ENCODE measurements at places on chromosomes 3 and 15. TPM values are rescaled to one million over a fixed set of nuclear protein-coding genes. Genes with fewer than 3 reads are reported as not detected.

Gene ANKDD1A
- total RNA-seq: 4.8 TPM

DNA sequence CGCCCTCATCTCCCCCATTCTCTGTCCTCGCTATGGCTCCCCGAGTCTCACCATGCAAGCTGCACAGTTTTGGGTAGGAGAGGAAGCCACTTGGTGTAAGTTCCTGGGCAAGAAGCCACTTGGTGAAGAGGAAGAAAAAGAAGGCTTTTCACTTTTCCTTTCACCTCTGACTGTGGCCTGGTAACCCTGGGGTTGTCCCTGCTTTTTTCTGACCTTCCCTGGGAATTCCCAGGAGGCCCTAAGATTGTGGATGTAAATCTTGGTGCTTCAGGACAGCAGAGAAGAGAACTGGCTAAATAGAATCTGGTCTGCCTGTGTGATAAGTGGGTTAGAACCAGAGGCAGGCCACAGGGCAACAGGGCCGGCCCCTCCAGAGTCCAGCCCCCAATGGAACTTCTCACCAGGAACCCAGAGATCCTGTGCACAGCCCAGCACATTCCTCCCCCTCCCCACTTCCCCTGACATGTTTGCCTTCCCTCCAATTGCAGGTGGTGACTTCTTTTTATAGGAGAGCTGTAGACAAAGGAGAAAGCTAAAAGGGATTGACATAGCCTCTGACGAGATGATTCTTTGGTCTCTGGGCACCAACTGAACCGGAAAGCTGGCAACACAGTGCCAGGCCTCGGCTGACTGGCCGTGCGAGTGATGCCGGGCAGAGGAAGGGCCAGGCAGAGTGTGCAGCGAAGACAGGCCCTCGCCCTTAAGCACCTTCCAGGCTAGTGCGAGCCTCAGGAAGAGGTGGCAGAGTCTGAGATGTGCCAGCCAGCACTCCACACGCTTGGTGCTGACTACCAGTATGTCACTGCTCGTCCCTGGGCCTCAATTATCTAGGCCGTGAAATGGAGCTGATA, 19.4 kb upstream of the SKOR1 start:
- no peak overlapping the region for H3K27ac ChIP-seq
- no peak for DNase-seq
- no peak overlapping the region for H3K4me3 ChIP-seq
- no peaks in the 10 kb centered on the region for H3K4me1 ChIP-seq
- H3K36me3 ChIP-seq: no peaks in the 10 kb centered on the region

Gene TF
- total RNA-seq: 0.61 TPM

DNA sequence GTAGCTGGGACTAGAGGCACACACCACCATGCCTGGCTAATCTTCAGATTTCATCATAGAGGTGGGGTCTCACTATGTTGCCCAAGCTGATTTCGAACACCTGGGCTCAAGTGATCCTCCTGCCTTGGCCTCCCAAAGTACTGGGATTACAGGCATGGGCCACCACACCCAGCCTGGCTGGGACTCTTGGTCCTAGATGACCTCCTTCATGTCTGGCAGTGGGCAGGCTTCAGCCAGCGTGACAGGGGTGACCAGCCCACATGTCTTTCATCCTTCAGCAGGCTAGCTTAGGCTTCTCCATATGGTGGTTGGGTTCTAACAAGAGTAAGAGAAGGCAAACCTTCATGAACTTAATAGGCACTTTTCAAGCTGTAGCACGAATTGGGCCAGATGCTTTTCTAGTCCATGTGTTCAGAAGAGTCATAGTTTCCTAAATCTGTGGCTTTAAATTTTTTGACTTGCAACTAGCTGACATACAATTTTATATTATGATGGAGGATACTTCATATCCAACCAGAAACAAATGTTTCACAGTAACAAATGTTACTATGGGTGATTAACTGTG, 7.6 kb downstream of the GPD1L start:
- no peak overlapping the region for H3K4me3 ChIP-seq
- DNase-seq: no peak
- no peaks in the 10 kb centered on the region for H3K36me3 ChIP-seq
- H3K4me1 ChIP-seq: peaks cover 18% of the 10 kb centered on the region
- no peaks in the 10 kb centered on the region for H3K27me3 ChIP-seq

- no peak for DNase-seq
- no peak overlapping the region for H3K27ac ChIP-seq
- no peaks in the 10 kb centered on the region for H3K4me1 ChIP-seq
- no peaks in the 10 kb centered on the region for H3K27me3 ChIP-seq
- no peaks in the 10 kb centered on the region for H3K36me3 ChIP-seq
Measured at GRCh38 chr15:67611370-67612369, 69.2 kb downstream of the MAP2K5 start.

Gene IP6K2
- total RNA-seq: 106 TPM

Gene SAMMSON
- 0.30 TPM for total RNA-seq

DNA sequence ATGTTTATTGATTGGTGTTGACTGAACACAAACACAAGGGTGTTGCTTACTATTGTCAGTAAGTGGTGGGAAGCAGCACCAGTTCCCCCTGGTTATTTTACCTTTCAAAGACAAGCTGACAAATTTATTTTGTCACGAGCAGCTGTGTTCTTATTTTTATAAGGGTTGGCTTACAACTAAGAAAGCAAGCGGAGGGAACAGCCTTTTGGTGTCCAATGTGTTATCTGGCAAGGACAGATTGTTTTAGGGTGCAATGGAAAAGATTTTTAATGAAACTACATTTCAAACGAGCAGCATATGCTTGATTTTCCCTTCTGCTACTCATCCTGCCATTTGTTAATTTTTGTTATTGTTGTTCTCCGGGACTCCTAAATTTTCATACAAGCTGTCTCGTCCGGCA, 920.6 kb upstream of the CFAP20DC start:
- H3K27ac ChIP-seq: no peak overlapping the region
- H3K4me3 ChIP-seq: no peak overlapping the region
- H3K4me1 ChIP-seq: no peaks in the 10 kb centered on the region
- no peaks in the 10 kb centered on the region for H3K36me3 ChIP-seq

Gene FSD2
- total RNA-seq: not detected

Gene LTK
- 2.8 TPM for total RNA-seq
